ENCODE measurements at places on chromosomes 5 and 9.

- no peak for DNase-seq
Measured at GRCh38 chr5:170809551-170809950, 26.0 kb downstream of the GABRP start.

GRCh38 chr5:1097381-1097987 is 14.4 kb downstream of the SLC12A7 start:
- no peak for DNase-seq

DNA sequence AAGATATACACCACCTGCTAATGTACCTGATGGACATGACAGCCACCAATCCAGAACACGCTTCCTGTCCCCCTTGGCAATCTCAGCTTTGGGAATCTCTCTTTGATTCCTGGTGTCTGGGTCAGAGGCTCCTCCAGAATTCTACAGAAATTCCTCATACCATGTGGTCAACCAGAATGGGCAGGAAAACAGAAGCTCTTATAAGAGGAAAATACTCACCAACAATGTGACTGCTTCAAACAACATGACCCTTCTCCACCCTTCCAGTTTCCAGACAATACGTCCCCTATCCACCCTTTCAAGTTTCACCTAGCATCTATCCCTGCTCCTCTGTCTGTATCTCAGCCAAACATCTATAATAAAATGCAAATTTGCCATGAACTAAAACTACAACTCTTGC is 247.2 kb downstream of the DENND1A start:
- no peak for DNase-seq

GRCh38 chr5:139942243-139942642 is 100.9 kb downstream of the NRG2 start:
- no peak for DNase-seq

DNA sequence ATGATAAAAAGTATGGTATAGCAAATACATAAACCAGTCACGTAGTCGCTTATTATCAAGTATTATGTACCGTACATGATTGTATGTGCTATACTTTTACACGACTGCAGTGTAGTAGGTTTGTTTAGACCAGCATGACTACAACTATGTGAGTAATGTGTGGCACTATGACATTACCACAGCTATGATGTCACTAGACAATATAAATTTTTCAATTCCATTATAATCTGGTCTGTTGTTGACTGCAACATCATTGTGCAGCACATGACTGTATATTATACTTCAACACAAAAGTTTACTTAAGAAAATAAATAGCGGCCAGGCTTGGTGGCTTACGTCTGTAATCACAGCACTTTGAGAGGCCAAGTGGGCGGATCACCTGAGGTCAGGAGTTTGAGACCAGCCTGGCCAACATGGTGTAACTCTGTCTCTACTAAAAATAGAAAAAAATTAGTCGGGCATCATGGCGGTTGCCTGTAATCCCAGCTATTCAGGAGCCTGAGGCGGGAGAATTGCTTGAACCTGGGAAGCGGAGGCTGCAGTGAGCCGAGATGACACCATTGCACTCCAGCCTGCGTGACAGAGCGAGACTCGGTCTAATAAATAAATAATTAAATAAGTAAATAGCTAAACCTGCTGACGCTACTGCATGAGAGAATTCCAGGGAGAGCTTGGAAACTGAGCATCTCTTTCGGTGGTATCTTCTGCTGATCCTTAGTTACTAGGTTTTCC is 24.6 kb upstream of the JADE2 start:
- no peak for DNase-seq

- DNase-seq: no peak
Measured at GRCh38 chr5:151642472-151643140, 44.1 kb downstream of the SPARC start.

DNA sequence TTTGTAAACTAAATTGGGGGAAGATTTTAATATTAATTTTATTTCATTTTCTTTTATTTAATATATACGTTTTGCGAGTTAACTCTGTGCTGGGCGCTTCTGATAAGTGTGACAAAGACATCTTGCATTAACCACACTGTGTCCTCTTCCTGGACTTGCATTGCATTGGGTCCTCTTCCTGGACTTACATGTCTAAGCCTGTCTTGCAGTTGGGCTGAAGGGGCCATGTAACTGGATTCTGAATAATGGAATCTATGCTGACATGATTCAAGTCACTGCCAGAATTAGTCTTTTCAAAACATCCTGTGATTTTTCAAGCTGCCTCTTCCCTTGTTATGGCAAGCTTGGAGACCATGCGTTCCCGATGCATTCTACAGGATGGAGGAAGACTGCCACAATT is 122.6 kb downstream of the TRIM32 start:
- DNase-seq: no peak

DNA sequence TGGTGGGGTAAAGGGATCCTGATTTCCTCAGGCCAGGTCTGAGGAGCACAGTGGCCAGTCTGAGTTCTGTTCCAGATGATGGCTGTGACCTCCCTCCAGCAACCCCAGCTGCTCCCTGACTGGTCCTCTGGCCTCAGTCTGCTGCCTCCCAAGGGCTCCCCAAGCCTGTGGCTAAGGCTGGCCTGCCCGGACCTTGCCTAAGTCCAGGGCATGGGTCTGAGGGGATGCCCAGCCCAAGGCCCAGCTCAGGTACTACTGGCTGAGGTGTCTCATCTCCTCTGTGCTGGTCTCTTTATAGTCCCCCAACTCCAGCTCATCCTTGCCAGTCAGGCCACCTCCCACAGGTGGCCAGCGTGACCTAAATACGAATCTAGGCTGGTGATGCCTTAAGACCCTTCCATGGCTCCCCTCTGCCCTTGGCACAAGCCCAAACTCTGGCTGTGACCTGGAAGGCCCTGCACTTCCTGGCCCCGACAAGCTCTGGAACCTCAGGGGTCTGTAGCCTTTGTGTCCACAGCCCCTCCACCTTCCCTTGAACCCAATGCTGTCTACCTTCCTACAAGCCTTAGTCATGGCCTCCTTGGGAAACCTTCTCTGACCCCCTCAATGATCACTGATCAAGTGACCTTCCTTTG is 9.8 kb downstream of the KIF12 start:
- DNase-seq: no peak

- no peak for DNase-seq
Measured at GRCh38 chr5:77322406-77322805, 111.9 kb downstream of the PDE8B start.

DNA sequence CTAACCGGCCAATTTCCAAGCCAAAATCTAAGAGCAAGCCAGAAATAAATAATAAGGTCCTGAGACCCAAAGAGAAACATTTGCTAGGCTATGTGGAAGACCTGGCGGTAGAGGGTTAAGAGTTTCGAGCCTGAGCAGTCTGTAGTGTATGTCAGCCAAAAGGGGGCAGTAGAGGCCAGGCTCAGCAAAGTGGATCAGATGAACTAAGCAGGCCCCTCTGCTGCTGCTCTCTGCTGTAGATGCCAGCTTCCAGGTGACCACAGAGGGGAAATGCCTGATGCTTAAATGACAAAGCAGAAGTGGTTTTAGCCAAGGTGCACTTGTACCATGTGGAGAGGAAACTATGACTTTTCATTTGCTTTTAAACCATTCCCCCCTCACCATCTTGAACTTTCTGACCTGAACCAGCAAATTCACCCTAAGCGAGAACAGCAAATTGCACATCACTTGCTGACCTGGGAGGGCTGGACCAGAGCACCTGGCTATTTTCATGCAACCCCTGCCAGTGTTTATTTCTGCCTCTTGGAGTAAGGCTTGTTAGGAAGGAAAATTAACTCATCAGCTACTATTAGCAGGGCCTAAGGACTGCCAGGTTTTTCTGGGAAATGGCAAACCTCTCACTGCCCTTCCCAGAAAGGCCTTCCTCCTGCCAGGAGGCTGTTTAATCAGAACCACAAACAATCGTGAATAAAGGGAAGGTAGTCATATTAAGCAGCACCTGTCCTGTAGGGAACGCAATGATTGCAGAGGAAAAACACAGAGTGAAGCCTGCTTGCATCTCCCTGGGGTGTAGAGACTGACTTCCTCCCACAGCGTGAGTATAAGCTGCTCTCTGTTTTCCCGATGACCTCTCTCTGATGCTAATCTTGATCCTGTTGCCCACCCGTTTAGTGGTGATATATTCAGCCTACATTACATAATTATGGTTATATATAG is 818.2 kb downstream of the TLR4 start:
- DNase-seq: peak; percentile 4

DNA sequence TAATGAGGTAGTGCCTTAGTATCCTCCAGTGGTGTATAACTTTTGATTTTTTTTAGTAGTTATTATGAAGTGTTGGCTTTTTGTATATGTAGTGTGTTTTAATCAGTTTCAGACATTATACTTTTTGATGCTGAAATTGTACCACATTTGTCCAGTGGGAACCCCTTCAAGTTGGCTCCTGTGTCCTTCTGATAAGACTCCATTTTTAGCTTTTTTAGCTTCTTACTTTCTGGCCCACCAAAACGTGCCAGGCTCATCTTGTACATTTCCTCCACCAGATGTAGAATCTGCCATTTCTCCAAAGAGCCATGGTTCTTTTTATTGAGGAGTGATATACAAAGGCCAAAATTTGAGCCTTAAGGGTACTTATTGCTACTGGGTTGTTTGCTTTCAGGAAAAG is 84.4 kb downstream of the PBX3 start:
- no peak for DNase-seq

- no peak for DNase-seq
Measured at GRCh38 chr9:133760713-133761290, 22.6 kb upstream of the SARDH start.

GRCh38 chr9:136629879-136630661 is 32.6 kb upstream of the EGFL7 start:
- peak; percentile 62 for DNase-seq

DNA sequence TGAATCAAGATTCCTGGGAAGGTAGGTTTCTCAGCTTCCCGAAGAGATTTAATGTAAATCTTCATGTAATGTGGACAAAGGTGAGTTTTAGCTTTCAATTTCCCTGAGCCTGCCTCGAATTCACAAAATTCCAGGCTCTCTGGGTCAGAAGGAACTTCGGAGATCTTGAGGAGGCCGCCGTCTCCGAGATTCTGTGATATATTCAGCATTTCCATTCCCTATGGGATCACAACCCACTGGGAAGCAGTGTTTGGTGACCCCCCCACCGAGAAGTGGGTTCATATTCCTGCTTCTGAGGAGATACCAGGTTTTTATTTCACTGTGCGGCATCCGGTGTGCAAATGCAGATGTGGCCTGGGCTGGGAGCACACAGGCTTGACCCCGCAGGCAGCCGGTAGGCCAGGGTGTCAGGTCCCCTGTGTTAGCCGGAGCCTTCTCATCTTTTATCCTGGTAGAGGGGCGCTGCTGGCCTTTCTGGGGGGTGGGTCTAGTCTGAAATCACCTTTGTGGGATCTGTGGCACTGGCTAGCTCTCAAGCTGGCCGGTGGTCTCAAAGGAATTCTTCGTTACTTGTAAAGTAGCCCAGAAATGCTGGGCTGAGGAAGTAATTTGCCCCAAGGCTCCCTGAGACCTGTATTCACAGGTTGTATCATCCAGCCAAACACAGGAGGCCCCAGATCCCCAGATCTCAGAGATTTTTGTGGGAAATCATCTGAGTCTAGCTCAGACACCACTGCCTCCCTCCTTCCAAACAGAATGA is 1.4 kb downstream of the PLEKHG4B start:
- DNase-seq: no peak

DNA sequence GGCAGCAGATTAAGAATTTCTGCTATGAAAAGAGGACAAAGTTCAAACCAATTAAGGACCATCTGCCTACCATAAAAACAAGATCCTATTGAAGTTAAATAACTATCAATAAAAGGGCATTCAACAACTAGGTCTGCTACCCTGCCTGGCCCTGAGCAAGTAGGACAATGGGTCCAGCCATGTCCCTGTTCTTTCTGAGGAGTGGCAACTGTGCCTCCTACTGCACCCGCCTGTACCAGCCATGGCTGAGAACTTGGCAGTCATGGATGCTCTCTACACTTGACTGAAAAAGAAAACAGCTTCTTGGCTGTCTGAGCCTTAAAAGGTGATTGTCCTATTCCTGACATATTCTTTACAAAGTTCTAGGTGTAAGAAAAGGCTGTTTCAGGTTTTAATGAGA is 652.4 kb downstream of the PDE4D start:
- no peak for DNase-seq

- no peak for DNase-seq
Measured at GRCh38 chr5:138445547-138446271, 6.9 kb downstream of the REEP2 start.

DNA sequence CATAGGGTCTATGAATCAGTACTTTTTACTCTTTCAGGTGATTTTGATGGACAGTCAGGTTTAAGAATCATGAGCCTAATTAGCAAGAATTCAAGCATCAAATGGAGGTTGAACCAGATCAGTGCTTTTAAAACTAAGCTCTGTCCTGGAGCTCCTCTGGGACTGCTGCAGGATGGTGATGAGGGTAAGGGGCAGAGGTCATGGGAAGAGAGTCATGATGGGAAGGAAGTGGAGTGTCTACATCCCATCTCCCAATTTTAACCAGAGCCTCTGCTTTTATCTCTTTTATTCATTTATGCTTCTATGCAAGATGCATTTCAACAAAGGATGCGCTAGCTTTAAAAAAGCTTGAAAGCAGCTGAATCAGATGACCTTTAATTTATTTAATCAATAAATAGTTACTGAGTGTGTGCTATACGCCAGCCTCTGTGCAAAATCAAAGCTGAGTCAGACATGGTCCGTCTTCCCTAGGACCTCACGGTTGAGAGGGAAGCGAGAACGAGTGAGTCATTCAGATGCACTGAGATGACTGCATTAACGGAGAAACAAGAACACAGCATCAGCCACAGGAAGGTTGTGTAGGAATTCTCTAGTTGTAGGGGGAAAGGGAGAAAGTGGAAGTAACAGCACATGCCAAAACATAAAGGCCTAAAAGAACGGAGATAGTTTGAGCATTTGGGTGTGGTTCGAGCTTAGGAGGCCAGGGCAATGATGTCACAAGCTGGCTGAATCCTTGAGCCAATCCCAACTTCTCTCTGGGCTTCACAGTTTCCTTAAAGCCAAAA is 441.6 kb upstream of the BRINP1 start:
- DNase-seq: no peak

GRCh38 chr9:120482424-120483186 is 97.4 kb downstream of the CDK5RAP2 start:
- no peak for DNase-seq

- DNase-seq: no peak
Measured at GRCh38 chr5:172150514-172151425, 37.3 kb downstream of the STK10 start.

- DNase-seq: no peak
Measured at GRCh38 chr5:34977934-34978613, 48.7 kb downstream of the DNAJC21 start.

DNA sequence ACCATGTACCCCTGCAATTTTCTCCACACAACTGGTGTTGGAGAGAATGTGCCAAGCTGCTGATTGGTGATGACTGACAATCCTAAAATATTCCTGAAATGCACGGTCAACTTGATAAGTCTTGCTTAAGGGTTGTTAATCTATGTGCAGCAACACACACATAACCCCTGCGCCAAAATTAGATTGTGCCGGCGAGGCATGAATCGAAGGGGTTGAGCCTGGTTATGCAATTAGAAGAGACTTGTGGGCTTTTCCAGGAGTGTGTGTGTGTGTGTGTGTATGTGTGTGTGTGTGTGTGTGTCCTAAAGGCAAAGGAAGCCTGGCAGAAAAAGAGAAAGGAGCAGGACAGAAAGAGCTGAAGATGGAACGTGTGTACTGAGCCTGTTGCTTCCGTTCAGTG is 22.3 kb downstream of the IRX2 start:
- no peak for DNase-seq

All from stimulated activated CD4-positive, alpha-beta T cell treated with anti-CD3 and anti-CD28 coated beads, Interleukin-1b, Interleukin-23, amount 100 ng/mL, for 48 hours (primary cell).